ENCODE measurements at places on chromosomes 11 and 22. TPM values are rescaled to one million over a fixed set of nuclear protein-coding genes. Genes with fewer than 3 reads are reported as not detected.

DNA sequence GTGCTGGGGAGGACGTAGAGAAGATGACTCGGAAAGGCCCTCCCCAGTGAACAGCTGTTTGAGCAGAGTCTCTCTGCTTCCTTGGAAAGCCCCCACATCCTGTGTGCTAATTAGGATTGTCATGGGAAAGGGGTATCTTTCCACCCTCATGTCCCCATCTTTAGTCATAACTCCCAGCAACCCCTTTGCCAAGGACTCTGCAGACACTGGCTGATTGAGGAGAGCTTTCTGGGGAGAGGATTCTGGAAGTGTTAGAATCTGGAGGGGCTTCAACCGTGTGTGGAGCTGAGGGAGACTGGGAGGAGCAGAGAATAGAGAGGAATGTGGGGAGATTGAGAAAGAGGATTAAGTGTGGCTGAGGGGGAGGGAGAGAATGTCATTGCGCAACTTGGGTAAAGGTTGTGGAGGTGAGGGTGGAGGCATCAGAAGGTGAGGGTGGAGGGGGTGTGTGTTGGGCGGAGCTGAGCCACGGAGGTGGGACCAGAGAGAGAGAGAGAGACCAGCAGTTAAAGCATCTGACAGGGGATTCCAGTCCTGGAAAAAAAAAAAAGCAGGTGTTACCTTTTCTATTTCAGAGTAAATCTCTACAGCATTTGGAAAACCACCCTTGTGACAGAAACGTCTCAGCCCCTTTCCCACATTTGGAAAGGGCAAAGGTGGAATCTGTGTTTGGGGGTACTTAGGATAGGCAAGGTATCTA, 2.2 kb downstream of the DTX4 start:
- DNase-seq, result no peak

DNA sequence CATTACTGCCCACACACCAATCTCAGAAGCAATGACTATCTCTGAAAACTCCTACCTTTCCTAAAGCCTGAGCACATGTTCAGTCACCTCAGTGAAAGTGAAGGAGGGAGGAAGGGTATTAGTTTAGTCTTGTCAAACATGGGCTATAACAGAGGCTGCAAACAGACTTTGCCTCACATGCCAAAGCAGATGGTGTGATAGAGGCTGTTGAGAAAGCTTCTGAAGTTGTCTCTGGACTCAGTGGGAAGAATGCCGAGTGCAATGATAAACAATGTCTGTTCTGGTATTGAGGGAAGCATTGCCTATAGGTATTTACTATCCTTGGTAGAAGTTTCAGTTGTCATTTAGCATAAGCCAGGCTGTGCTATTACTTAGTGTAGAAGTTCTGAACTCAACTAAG, 314.5 kb upstream of the CCDC90B start:
- DNase-seq, result no peak

- no peak for DNase-seq
Observed at GRCh38 chr11:85483861-85484260, 143.3 kb downstream of the DLG2 start.

DNA sequence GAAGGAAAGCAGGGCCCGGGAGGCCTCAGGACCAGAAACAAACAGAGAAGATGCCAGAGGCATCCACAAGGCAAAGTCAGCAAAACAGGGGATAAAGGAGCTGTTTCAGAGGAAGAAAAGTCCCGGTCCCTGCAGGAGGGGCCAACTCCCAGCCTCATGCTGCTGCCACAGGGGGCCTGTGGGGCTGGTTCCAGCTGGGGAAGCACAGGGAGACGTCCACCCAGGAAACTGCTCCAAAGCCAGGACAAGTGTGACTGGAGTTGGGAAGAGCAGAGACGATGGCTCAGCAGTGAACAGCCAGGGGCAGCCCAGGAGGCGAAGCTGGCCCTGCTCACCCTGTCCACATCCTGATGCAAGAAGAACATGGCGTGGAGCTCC, 454.4 kb downstream of the BRD1 start:
- no peak for DNase-seq

MS4A2 gene
- total RNA-seq, result not detected

GRCh38 chr11:44702889-44703288, 23.9 kb upstream of the TSPAN18 start:
- DNase-seq, result no peak

- peak; percentile 65 for DNase-seq
Observed at GRCh38 chr11:130131961-130132850, 27.4 kb upstream of the ST14 start.

KRTAP5-7 gene
- not detected for total RNA-seq

- no peak for DNase-seq
Observed at GRCh38 chr11:86204356-86204755, 40.2 kb upstream of the EED start.

DNA sequence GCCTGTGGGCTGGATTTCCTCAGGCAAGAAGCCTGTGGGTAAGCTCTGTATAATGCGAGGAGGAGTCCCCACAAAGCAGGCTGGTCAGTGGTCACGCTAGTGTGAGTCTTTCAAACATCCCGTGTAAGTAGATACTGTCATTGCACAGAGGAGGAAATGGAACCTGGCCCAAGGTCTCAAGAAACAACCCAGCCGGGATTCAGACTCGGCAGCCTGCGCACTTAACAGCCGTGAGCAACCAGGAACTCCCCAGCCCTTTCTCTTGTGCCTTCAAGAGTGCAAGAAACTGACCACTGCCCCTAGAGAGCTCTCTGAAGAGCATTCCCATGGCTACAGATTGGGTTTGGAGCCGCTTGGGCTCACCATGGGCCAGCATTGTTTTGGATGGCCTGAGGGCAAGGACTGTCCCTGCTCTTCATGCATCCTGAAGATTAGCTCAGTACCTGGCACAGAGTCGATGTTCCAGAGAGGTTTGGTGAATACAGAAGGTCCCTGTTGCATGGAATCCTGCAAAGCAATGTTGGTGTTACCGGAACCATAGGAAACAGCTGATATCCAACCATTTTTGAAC, 6.0 kb downstream of the MPST start:
- DNase-seq, result no peak

APOBEC3B gene
- total RNA-seq, result 0.76 TPM

SEZ6L gene
- not detected for total RNA-seq

- DNase-seq, result no peak
Observed at GRCh38 chr11:125356797-125357196, 139.3 kb downstream of the FEZ1 start.

- DNase-seq, result no peak
Observed at GRCh38 chr11:106160494-106160893, 83.0 kb downstream of the AASDHPPT start.

- no peak for DNase-seq
Observed at GRCh38 chr22:48666620-48667019, 1161.1 kb downstream of the BRD1 start.

PGM2L1 gene
- 36.6 TPM for total RNA-seq

DNA sequence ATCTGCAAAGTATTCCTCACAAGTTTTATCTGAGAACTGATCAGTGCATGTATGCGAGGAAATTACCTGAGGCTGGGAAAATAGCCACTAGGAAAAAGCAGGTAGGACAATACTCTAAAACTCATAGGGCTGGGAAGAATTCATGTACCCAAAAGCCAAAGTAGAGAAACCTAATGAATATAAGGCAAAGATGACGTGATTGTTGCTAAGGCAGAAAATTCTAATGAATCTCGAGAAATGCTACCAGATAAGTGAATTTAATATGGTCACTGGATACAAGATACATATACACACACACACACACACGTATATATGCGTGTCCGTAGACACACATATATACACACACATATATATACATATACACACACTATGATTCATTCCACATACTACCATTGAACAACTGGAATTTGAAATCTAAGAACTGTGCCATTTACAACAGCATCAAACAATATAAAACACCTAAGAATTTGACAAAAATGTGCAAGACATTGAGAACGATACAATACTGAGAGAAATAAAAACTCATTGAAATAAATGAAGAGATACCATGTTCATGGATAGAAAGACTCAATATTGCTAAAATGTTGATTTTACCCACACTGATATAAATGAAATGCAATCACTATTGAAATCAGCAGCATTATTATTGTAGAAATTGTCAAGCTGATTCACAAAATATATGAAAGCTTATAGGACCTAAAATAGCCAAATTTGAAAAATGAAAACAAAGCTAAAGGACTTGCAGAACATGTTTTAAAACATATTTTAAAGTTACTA, 46.4 kb downstream of the ARHGAP20 start:
- no peak for DNase-seq

- DNase-seq, result no peak
Observed at GRCh38 chr11:19793326-19793725, 80.7 kb downstream of the NAV2 start.

- DNase-seq, result no peak
Observed at GRCh38 chr11:17974246-17974645, 38.6 kb downstream of the SERGEF start.

ESRRA gene
- total RNA-seq, result 56.0 TPM

CEND1 gene
- under 0.01 TPM for total RNA-seq

DNA sequence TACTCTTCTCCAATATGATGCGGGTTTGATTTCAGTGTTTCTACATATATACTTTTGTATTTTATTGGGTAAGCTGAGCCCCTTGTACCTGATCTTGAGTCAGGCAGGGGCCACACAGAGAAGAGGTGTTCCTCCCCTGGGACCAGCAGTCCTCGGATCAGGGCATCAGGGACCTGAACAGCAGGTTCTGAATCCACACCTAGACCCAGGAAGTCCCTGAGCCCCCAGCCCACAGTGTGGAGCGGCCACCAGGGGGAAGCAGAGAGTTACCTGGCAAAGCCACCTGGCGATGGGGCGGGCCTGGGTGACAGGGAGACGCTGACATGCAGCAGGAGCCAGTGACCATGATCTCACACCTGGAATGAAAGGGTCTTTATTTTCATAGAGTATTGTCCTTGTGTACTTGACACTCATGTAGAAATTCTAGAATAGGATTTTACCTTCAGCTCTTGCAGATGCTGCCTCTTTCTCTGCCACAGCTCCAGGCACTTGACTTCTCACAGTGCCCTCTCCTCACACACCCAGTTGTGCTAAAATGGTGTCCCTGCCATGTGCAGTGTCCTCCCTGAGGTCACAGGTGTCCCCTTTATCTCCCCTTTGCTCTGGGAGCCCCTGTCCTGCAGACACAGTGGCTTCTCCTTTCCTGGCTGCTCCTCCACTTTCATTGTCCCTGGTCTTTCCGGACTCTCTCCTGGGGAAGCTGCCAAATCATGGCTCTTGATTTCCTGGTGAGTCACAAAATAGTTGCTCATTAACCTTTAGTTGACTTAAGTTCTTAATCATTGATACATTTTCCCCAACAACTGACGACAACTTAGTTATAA, 48.5 kb downstream of the GGTLC2 start:
- DNase-seq, result peak; percentile 28

CTSF gene
- 45.5 TPM for total RNA-seq

- DNase-seq, result peak; percentile 24
Observed at GRCh38 chr11:78567209-78567608, 7.5 kb downstream of the NARS2 start.

DNA sequence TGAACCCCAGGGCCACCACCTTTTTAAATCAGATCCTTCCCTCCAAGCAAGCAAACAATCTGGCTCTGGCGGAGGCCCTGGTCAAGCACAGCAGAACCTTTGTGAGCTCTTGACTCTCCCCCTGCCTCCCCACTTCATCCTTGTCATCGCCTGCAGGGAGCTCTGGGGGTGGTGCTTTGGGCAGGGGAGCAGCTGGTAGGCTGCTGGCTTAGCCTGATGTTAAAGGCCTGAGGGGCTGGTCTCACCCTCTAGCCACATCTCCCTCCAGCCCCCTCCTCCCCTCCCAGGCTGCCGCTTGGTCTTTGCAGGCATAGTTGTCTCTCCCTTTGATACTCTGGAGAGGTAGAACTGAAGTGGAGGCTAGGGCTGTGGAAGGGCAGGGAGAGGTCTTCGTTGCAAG, 50.9 kb downstream of the THAP12 start:
- no peak for DNase-seq

DNA sequence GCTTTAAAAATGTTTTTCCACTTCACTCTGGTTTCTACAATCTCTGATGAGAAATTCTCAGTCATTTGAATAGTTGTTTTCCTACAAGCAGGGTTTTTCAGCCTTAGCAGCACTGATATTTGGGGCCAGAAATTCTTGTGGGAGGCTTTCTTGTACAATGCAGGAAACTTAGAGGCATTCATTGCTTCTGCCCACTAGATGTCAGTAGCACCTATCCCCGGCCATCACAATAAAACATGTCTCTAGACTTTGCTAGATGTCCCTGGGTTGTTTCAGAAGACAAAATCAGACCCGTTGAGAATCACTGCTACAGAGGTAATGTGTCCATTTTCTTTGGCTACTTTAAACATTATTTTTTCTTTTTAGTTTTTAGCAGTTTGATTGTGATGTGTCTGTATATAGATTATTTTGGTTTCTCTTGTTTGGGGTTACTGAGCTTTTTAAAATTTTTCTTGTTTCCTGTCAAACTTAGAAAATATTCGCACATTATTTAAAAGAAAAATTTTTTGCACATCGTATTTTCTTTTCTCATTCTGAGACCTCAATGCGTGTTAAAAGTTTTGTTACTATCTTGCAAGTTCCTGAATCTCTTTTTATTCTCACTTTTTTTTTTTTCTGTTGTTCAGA, 60.8 kb upstream of the CCDC179 start:
- DNase-seq, result peak; percentile 20

GRCh38 chr11:61133956-61134662, 27.1 kb downstream of the VPS37C start:
- DNase-seq, result no peak

DNA sequence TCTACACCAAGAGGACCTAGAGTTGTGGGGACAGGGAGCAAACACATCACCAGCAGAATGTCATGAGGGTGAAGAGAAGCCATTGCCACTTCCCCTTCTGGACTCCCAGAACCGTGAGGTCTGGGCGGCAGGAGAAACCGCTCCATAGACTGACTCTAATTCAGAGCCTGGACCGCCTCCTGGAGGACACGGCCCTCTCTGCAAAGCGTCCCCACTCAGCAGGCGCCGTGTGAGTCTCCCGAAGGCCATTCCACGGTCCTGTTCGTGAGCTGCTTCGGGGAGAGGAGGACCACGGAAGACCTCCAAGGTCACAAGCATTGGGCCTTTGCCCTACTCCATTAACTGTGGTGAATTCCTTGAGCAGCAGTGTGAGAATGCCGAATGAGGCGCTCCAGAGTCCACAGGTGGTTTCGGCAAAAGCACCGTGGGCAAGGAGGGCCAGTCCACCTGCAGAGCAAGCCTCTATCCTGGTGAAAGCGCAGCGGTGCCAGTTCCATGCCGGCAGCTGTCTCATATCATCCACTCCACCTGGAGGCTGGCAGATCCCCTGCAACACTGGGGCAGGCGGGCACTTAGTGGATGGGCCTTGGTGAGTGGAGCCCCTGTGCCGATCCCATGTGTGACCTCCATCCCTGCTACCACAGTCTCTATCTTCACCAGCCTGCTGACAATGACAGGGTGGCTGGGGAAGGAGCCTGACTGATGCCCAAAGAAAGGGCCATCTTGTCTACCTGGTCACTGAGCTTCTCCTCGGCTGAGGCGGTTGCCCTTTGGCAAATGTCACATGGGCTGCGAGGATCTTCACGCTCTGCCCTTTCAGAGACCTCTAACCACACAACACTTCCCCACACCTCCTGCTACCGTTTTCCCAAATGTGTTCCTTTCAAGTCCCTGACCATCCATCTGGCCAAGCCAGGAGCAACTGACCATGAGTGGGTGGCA, 7.5 kb downstream of the C11orf21 start:
- DNase-seq, result no peak

- DNase-seq, result peak; percentile 66
Observed at GRCh38 chr22:24420072-24420976, 7.1 kb upstream of the ADORA2A start.

- no peak for DNase-seq
Observed at GRCh38 chr11:57276169-57276970, 39.3 kb upstream of the APLNR start.

ISX gene
- not detected for total RNA-seq

Measured in dermis microvascular lymphatic vessel endothelial cell (primary cell).